ENCODE measurements at places on chromosomes 1 and 21.

DNA sequence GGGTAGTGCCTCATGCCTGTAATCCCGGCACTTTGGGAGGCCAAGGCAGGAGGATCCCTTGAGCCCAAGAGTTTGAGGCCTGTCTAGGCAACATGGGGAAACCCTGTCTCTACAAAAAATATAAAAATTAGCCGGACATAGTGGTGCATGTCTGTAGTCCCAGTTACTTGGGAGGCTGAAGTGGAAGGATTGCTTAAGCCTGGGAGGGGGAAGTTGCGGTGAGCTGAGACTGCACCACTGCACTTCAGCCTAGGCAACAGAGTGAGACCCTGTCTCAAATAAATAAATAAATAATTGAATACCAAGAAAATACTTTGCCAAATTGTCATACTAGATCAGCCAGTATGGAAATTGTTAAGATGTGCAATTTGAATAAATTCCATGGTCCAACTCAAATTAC, 5.9 kb upstream of the RBBP5 start:
- no peak for DNase-seq

GRCh38 chr1:203359010-203359571, 8.2 kb upstream of the FMOD start:
- DNase-seq: no peak

DNA sequence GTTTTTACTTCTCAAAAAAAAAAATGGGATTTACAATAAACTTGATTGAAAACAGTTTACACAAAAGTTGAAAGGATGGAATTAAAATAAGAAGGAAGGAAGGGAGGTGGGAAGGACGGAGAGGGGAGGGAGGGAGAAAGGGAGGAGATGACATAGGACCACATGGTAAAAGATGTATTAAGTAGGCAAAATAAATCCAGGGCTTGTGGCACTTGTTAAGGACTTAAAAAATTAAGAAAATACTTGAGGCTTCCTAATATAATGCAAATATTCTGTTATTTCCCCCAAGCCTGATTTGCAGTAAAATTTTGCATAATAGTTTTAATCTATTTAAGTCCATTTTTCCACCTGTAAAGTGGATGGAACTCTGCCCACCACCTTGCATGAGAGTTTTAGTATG, 27.5 kb downstream of the SLC30A10 start:
- no peak for DNase-seq

GRCh38 chr1:78843111-78843510, 163.4 kb downstream of the ADGRL4 start:
- no peak for DNase-seq

- DNase-seq: no peak
Observed at GRCh38 chr1:32885676-32886003, 651 bp upstream of the HPCA start.

GRCh38 chr1:187033693-187034390, 205.1 kb downstream of the PLA2G4A start:
- no peak for DNase-seq

- no peak for DNase-seq
Observed at GRCh38 chr1:56073614-56074006, 505.8 kb downstream of the PLPP3 start.

GRCh38 chr1:158180741-158181576, at the start of gene CD1D:
CD1D (plus strand) TSS chr1:158180895; CDS start chr1:158181102, 207 bp downstream.
- DNase-seq: no peak

DNA sequence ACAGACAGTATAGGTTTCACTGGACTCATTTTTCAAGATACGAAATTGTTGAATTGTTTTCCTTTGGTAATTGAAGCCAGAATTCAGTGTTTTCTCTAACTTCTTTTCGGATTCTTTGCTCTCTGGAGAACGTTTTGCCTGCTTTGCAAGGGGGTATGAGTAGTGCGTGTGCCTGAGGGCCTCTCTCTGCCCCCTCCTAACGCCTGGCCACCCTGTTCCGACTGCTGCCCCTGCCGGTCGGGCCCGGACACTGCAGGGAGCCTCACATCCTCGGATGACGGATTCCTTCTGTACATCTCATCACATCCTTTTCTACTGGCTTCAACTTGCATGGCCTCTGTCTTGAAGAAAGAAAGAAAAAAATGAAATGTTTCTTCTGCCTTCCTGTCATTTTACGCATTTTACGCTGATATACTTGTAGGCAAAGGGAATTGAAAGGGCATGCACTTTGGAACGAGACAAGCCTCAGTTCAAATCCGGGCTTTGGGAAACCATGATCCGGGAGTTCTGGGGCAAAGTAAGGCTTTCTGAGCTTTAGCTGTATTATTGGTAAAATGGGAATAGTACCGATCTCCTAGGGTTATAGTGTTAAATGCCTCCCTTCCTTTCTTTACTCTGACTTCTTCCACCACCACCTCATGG, 65.1 kb downstream of the DISC1 start:
- DNase-seq: no peak

- no peak for DNase-seq
Observed at GRCh38 chr1:244557565-244557964, 95.4 kb upstream of the DESI2 start.

GRCh38 chr1:212035835-212036605, 472 bp downstream of the DTL start:
- no peak for DNase-seq

DNA sequence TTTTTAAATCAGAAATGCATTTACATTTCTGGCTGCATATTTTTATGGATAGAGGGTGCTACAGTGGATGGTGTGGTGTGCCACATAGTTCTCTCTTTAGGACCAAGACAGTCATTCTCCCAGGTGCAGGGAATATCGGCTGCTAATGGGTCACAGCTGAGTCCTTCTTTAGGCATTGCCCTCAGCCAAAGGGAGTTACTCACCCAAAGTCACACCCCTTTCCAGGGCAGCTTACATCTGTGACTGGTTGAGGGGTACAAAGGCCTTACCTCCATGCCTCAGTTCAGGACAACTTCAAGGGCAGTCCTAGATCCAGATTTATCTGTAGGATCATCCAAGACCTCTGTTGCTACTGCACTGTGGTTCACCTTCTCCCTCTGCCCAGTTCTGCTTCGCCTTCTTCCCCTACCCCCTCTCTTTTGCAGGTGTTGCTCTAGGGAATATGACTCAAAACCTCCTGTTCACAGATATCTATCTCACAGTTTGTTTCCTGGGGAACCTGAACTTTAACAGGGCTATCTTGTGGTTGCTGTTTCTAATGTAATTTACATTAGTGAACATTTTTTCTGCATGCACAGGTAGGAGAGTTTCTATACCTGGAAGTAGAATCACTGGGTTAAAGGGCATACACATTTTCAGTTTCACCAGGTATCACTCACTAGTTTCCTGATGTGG, 413.9 kb downstream of the RPS6KC1 start:
- DNase-seq: no peak

DNA sequence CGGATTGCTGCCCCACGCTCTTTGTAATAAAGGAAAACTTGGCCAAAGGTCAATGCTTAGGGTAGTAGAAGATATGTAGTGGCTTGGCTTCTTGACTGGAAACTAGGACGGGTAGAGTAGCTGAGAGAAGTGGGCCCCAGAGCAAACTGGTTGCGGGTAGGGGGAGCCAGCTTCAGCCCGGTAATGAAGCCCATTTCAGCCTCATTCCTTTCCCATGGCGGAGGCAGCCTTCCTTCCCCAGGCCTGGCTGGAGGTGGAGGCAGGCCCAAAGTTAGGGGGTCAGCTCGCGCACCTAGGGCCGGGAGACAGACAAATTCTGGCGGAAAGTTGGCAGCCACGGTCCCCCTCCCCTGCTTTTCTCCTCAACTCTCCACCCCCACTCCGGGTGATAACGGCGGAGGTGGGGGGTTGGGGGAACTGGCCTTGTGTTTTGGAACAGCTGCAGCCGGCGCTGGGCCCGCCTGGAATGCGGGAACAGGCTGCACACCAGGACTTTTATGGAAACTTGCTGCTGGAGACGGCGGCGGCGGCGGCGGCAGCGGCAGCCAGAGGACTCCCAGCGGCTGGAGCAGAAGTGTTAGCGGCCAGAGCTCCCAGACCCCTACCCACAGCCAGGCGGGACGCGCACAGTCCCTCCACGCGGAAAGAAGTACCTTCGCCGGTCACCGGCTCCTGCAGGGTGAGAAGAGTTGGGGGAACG, at the start of gene NEXN:
NEXN (plus strand) TSS at position 544 of the 700 bp plus-strand sequence. CDS start 27,483 bp downstream, outside the sequence.
- DNase-seq: peak; percentile 1

DNA sequence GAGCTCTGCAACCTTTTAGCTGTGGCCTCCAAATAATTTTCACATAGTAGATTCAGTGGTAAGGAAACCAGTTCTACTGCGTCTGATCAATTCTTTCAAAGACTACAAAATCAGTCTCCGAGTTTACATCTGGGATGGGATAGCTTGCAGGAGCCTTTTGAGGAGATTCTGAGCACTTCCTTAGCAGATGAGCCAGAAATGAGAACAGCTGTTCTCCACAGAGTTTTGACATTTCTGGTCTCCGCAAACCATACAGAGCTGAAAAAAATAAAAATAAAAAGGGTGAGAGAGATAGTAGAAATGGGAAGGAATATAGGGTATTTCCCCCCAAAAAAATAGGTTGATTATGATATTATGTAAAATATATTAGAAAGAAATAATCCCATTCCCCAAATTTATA, 119.3 kb downstream of the LYPLAL1 start:
- DNase-seq: no peak

DNA sequence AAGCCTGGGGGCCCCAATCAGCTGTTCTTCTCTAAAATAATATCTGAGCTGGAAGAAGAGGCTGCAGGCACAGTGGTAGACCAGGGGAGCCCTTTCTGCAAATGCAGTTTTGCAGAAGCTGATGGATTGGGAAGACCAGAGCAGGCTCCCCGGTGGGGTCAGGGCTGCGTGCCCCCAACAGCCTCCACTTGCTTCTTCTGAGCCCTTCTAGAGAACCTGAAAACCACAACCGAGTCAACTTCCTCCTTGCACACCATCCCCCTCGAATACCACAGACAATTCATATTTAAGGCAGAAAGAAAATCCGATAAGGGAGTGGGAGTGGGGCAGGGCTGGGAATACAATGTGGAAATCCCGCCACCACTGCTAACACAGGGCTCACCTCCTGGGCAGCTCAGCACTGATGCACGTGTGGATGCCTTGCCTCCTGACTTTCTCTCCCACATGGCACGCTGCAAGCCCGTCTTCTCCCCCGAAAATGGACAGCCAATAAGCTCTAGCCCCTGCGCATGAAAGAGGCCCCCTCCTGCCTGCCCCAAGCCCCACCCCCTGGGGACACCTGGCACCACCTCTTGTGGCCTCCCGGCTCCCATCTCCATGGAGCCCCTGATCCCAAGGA, 25.4 kb upstream of the ALDH4A1 start:
- peak; percentile 38 for DNase-seq

DNA sequence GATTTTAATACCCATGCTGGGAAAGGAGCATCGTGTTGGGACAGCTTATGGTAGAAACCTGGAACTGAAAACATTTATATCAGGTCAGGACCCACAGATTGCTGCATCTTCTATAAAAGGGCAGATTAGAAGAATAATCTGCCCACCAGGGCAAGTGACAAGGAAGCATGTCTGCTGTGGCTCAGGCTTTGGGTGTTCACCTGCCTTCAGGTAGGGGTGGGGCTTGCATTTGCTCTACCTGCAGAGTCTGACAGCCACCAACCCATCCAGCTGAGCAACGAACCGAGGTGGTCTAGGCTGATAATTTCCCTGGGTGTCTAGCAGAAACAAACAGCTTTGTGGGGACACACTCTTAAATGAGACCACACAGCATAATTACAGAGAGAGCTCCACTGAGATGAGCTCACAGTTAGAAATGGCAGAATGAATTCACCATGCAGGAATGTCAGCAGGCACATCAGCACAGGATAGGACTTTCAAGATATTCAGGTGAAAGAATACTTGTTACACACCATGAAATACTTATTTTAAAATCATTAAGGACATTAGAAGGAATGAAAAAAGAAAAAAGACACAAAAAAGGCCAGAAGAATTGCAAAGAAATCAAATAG, 36.1 kb upstream of the B3GALT5 start:
- no peak for DNase-seq

GRCh38 chr1:16205891-16206546, 6.4 kb downstream of the ARHGEF19 start:
- DNase-seq: no peak

DNA sequence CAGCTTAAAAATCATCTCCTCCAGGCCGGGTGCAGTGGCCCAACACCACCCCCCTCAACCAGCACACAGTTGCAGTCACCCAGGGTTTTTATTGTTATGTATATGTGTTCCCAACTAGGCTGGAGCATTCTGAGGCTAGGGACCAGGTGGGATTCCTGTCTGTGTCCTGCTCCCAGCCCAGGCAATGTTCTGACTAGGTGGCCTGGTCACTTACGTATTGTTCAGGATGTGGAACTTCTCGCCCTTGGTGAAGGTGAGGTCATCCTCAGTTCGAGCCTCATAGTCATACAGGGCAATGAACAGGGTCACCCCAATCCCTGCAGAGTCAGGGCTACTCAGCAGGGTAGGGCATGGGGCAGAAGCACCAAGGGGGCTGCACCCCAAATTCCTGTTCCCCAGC, 12.2 kb downstream of the FGR start:
- DNase-seq: no peak

DNA sequence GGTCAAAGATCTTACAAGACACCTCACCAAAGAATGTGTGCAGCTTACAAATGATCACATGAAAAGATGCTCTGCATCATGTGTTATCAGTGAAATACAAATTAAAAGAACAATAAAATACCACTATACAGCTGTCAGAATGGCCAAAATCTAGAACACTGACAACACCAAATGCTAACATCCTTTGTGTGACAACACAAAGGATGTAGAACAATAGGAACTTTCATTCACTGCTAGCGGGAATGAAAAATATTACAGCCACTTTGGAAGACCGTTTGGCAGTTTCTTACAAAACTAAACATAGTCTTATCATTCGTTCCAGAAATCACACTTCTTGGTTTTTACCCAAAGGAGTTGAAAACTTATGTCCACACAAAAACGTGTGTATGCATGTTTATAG, 20.6 kb upstream of the SELP start:
- no peak for DNase-seq

GRCh38 chr21:34535886-34536285, 23.9 kb upstream of the KCNE1 start:
- DNase-seq: no peak

DNA sequence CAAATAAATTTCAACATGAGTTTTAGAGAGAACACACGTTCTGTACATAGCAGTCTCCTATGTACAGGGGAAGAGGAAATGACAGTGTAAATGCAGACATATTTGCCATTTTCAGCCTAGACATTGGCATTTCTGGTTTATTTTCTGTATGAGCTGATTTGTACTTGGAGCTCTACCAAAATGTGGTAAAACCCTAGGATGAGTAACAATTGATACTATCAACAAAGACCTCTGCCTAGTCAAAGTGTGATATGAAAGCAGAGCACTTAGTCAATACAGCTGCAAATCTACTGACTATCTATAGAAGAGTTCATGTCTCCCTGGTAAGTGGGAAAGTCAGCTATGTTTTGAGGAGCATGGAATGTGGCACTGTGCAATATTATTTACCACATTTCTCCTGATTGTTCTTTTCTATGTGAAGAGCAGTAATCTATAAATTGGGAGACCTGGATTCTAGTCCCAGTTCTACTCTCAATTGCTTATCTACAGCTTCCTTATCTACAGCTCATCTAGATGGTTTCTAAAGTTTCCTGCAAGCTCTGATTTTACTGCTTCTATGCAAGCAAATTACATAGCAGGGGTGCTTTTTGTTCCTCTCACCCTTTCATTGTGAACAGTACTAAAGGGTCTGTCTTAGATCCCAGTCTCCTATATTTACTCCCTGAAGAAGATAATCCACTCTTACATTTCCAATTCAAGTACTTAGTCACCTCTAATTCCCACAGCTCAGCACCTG, 334.2 kb downstream of the NTNG1 start:
- no peak for DNase-seq
